Psoas muscle (tissue), 8 donors: ENCODE measurements at places on chromosomes 11 and 22.

- DNase-seq = peak; percentile 42
These were observed 30.9 kb upstream of the LRRC32 start for GRCh38 chr11:76701294-76702040.

DNA sequence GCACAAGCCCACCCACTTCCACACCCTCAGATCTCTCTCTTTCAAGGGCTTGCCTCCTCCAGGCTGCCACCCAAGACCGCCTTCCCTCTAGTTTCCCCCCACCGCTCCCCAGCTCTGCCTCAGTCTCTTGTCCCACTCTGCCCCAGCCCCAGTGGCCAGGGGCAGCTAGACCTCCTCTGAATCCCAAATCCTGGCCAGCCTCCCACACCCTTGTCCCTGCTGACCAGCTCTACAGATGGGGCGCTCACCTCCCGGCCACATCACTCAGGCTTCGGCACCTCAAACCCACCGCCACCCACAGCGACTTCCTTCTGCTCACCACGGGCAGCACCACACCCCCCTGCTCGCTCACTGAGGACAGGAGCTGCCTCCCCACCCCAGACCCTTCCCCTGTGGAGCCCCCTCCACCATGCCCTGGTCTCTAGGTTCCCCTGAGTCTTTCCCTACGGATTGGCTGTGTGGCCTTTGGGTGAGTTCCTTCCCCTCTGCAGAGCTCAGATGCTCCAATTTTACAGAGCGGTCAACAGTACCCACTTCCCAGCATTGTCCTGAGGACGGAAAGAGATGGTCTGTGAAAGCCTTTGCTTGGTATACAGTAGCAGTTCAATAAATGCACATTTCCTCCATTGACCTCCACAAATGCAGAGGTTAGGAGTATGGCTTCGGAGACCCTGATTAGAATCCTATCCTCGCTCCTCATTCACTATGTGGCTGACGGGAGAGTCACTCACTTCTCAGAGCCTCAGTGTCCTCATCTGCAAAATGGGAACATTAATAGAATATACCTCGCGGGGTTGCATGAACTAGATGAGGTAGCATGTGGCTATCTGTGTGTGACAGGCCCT is 11.5 kb upstream of the SPI1 start:
- no peak for DNase-seq

DNA sequence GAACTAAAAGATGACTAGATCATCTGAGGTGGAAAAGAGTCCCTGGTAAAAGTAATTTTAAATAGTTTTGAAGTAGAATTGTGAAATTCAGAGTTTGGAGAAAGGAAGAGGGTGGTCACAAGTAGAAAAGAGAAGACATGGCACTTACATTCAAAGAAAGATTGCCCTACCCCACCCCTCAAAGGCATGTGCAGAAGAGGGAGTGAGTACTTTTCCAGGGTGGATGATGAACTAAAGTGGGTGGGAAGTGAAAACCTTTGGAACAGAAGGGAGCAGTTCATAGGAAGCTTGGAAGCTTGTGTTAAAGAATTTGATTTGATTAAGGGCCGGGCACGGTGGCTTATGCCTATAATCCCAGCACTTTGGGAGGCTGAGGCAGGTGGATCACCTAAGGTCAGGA is 23.6 kb downstream of the SREBF2 start:
- DNase-seq = no peak

- DNase-seq = no peak
These were observed 1656.9 kb upstream of the RAG2 start for GRCh38 chr11:38254913-38255312.

GRCh38 chr11:1082728-1083620 is 8.3 kb downstream of the MUC2 start:
- peak; percentile 9 for DNase-seq

- DNase-seq = peak; percentile 72
These were observed 27.9 kb upstream of the KRTAP5-7 start for GRCh38 chr11:71499125-71499524.

- no peak for DNase-seq
These were observed 57.8 kb downstream of the RBFOX2 start for GRCh38 chr22:35970616-35971455.

- no peak for DNase-seq
These were observed 20.1 kb upstream of the TSKU start for GRCh38 chr11:76762867-76763572.
